DMS153 (cell line): ENCODE measurements at places on chromosomes 3 and 15.

GRCh38 chr3:100019719-100020118, 94.6 kb downstream of the FILIP1L start:
- DNase-seq: no peak

GRCh38 chr3:55333046-55333445, 154.1 kb downstream of the WNT5A start:
- no peak for DNase-seq

DNA sequence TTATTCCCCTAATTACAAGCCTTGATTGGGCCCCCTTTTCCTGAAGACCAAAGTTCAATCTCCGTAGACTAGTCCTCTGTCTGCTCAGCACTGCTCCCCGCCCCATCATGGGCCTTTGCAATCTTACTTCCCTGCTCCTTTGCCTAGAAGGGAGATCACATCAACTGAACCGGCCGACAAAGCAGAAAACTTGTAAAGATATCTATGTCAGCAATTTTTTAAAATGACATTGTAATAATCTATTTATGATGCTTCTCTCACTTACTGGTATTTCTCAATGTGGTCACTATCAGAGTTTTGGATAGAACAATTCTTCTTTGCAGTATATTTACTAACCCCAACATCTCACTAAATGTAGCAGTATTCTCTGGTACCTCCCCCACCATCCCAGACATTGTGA, 17.3 kb downstream of the ANAPC13 start:
- DNase-seq: no peak

DNA sequence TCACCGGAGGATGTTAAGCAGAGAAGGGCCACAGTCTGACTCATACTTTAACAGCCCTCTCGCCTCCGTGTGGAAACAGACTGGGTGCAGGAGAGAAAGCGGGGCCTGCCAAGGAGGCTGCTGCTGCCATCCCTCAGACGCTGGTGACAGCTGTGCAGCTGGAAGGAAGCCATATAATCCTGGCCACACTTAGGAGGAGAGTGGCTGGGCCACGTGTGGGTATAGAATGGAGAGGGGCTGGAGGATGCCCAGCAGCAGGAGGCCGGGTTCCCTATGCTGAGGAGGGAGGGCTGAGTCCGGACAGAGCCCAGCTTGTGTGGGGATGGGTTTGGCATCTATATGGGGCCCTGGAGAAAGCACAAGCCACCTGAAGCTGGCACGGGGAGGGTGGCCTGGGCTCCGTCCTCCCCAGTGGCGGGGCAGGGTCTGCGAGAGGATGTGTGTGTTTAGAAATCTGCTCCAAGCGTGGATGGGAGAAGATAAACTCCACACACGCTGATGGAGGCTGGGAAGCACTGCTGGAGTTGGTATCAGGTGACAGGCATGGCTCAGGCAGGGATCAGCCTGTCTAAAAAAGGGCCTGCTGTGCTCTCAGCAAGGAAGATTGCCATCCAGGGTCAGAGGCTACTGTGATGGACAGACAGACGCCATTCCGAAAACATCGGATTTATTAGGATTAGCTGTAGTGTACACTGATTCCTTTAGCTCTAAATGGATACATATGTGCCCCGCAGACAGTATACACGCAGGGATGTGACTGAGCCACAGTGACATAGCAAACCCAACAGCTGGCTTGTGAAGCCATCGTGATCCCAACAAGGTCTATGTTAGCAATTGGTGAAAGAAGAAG, 15.9 kb downstream of the ABTB1 start:
- no peak for DNase-seq

DNA sequence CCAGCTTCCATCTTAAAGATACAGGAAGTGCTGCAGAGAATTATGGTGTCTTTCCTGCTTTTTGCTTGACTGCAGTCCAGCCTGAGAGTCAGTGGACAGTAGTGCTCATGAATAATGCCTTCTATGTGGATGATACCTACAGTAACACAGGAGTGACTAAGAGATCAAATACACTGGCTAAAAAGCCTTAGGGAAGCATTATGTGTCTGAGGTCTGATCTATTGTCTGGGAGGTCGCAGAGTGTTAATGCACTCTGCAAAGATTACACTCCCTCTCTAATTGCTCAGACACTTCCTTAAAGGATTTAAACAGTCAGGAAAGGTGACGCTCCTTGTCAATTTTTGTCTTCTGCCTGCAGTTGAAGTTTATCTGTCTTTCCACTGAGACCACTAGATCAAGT, 183.6 kb downstream of the MCTP2 start:
- no peak for DNase-seq

DNA sequence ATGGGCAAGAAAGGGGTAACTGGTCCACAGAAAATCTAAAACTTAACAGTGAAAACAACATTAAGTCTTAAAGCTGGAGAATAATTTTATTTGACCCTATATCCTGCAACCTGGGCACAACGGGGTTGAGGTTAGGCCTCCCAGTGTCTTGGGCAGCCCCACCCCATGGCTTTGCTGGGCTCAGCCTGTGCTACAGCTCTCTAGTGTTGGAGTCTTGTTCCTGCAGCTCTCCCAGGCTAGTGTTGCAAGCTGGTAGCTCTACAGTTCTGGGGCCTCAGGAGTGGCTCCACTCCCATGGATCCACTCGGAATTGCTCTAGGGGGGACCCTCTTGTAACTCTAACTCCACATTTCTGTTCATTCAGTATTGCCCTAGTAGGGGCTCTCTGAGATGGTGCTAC, 24.9 kb upstream of the GNB4 start:
- no peak for DNase-seq
